ENCODE measurements at places on chromosomes 6 and 20. TPM values are rescaled to one million over a fixed set of nuclear protein-coding genes. Genes with fewer than 3 reads are reported as not detected.

The SH3BGRL2 gene
- total RNA-seq: 0.94 TPM

The GRM1 gene
- not detected for total RNA-seq

The MPIG6B gene
- total RNA-seq: 0.06 TPM

The TBXT gene
- total RNA-seq: not detected

The TREM2 gene
- total RNA-seq: not detected

The STX11 gene
- total RNA-seq: 24.7 TPM

Measured in activated CD8-positive, alpha-beta memory T cell treated with anti-CD3 and anti-CD28 coated beads for 36 hours (primary cell).